Esophagus muscularis mucosa (tissue), 4 donors: ENCODE measurements at places on chromosomes 7 and 10. TPM values are rescaled to one million over a fixed set of nuclear protein-coding genes. Genes with fewer than 3 reads are reported as not detected.

DNA sequence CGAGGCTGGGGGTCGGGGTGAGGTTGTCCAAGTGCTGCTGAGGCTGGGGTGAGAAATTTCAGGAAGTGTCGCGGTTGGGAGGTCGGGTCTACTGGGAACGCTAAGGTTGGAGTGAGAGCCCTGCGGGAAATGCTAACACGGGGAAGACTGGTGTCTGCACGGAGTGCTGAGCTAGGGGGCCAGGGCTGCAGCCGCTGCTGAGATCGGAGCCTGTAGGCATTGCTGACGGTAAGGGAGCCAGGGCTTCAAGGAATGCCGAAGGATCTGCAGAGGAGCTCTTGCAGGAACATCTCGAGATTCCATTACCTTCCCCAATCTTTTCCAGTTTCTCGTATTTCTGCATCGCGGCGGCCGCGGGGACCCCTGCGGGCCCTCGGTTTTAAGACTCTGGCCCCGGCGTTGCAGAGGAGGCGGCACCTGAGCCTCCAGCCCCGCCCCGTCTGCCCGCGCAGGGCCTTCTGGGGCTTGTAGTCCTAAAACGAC, at the start of gene CDK5:
Gene CDK5 (minus strand): TSS at position 392 of the 483 bp plus-strand sequence. CDS start 49 bp downstream, at position 343.
- DNase-seq, result no peak

GRCh38 chr7:96548664-96549063, 161.0 kb downstream of the SEM1 start:
- DNase-seq, result no peak

DNA sequence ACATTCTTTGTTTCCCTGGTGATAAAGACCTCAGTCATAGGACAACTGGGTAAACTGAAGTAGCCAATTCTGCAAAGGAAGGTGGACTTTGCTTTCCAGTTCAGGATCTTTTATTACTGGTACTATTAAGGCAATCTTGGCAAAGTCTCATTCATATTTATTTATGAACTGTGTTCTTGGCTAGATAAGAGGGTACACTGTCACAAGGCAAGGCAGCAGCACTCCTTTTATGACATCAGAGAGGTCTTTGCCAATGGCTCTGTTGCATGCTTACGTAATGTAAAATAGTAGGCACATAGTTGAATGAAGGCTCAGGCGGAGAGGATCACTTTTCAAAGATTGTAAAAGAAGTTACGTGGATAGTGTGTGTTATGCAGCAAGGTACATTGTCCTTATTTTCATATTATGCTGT, 63.7 kb upstream of the PDK4 start:
- DNase-seq, result no peak

DNA sequence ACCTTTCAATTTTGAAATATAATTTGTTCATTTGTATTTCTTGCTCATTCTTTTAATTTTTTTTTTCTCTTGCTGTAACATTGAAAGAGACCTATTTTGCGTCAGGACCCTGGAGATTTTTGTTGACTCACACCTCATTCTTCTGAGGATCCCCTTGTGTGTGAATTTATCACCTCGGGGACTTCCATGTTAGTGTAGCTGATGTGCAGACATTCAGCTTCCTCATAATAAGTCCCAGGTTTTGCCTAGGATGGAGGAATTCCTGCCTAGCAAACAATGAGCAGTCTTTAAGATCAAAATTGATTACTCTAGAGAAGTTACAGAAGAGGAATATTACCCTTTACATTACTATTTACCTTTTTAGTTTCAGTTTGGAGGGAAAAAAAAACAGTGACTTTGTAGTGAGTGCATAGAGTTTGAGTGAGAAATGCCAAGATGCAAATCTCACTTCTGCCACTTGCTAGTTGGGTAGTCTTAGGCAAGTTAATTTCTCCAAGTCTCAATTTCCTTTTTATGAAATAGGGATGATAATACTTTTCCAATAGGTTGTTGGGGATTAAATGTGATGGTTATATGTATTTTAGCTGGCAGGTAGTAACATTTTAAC, 14.3 kb downstream of the TES start:
- no peak for DNase-seq

DNA sequence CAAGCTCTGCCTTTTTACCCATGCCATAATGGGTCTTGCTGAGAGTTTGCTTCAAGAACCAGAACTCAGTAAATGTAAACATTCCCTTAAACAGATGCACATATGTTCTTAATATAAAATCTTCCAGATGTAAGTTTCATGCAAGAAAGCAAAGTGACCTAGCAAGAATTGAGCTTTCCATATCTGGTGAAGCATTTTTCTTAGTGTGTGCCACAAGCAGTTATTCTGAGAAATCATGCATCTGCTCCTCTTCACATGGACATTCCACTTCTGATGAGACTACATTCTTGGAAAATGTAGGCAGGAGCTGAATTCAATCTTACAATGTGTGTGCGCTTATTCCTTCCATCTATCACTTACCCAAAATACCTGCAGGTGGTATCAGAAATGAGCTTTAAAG, 227.8 kb upstream of the LRRTM3 start:
- DNase-seq, result no peak

DNA sequence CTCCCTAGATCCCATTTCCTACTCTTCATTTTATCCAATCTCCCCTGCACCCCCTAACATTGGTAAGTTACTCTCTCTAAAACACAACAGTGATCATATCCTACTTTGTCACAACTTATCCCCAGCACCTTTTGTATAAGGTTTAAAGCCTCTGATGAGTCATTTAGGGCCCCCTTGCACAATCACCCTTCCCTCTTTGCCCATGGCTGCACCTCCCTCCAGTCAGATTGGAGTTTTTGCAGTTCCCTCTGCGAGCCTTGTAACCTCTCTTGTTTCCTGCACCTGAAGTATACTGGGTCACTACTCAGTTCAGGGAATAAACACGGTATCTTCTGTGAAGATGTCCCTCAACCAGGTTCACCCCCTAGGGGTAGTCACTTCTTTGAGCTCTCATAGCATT, 55.9 kb upstream of the ADRB1 start:
- DNase-seq, result no peak

DNA sequence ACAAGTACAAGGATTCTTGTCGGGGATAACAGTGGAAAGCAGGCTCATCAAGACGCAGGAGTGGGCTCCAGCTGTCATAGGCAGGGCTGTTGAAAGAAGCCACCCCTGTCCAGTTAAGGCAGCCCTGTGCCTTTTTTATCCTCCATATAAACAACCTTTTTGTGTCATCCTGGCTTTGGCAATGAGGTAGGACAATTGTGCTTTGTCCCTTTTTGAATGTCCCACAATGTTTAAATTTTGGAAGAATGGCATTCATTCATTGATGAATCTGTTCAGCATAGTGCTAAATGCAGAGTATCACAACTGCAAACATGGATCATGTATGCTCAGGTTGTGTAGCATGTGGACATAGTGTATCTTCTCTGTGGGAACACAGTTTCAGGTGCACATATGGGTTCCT, 66.7 kb downstream of the UBE3C start:
- no peak for DNase-seq

DNA sequence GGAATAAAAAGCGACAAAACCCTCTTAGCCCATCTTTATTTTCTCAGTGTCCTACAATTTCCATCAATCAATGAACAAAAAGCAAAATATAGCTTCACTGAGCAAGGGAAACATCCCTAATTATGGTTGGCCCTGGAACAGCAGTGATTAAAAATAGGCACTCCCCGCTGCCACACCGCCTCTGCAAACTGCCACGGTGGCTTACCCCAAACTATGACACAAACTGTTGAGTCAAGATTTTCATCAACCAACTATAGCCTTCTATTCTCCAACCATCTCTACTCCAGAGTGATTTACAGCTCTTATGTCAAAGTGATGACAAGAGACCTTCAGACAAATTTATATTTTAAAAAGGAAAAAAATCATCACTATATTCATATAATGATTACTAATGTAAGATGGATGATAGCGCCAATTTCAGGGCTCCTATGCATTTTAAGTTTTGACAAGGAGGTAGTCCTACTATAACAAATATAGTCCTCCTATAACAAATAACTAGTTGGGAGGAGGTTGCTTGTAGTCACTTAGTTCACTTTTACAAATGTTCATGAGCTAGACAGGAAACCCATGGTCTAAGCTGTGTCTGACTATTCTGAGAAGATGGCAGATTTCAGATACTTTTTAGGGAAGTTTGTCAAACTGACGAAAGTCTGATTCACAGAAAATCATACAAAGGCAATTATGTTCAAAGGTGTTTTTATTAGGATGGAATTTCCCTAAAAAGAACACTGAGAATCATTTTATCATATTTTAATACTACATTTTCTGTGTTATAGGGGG, 26.3 kb downstream of the DENND11 start:
- no peak for DNase-seq

DNA sequence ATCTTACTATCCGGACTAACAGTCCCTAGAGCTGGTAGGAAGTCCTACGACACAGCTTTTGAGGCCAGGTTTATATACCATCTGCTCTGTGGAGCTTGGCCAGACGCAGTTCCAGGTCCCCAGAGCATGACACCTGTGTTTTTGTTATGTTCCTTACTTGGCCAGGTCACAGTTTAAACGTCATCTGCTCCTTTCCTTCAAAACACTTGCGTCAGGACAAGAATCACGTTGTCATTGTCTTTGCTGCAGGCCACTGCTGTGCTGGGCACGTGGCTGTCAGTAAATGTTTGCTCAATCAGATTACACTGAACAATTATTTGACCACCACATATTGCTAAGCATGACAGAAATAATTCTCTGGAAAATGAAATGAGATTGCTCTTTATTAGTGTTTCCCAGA, 23.9 kb downstream of the SLC18A2 start:
- peak; percentile 64 for DNase-seq

DNA sequence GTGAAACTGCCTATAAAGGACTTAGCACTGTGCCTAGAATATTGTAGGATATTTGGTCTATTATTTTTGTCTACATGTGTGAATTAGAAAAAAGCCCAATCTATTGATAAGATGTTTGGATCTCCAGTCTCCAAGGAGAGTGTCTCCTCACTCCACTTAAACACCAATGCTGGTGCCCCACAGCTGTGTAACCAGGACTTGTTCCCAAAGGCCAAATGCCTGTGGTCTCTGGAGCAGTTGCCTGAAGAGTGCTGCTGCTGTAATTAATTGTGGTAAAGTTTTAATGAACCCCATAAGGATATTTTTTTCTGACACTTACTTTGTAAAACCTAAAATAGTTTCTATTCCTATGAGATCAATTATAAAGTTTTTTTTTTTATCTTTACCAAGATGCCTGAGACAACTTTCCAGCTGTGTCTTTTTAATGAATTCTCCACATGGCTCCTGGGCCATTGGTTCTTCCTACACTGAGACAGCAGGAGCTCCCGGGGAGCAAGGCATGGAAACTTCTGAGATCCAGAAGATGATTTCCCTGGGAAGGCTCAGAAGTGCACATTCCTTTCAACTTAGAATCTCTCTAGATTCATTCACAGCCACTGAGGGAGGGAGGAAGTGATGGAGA, 11.2 kb upstream of the OR2A5 start:
- DNase-seq, result no peak

- peak; percentile 77 for DNase-seq
These were observed 184.3 kb downstream of the ADRA2A start for GRCh38 chr10:111261081-111261615.

- DNase-seq, result no peak
These were observed 7.2 kb downstream of the DBNL start for GRCh38 chr7:44051611-44052220.

- peak; percentile 42 for DNase-seq
These were observed 608.3 kb upstream of the FOXK1 start for GRCh38 chr7:4073750-4074149.

- no peak for DNase-seq
These were observed 56.5 kb downstream of the AFAP1L2 start for GRCh38 chr10:114347791-114348190.

DNA sequence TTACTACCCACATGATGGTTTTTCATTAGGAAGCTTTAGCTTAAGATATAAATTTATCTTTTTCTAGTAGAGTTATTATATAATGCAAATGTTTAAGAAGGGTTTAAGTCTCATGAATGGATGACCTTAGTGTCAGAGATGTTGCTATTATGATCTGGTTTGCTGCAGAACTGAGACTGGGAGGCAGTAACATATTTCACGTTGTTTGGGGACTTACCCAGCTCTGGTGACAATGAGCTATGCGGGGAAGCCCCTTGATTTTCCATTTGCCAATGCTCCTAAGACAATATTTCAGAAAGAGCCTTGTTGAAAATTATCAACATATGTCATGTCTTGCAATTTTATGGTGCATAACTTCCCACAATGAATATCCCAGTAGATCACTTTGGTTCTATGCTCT, 754.6 kb downstream of the REEP3 start:
- DNase-seq, result no peak

DNA sequence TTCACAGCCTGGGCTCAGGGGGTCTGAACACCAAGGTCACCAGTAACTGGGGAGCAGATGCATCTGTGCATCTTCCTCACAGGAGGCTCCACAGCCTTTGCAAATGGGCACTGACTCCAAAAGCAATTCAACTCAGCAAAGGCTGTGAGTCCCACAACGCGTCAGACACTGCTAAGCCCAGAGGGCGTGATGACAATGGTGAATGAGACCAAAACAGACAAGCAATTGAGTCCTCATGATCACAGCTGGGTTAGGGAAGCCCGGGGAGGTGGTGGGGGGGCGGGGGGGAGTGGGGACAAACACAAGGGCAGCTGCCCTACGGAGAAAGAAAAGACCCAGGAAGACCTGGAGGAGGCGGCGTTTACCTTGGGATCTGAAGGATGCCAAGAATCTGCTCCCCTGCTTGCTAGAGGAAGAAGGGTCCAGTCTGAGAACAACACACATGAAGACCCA, 61.6 kb upstream of the RNF32 start:
- DNase-seq, result no peak

DNA sequence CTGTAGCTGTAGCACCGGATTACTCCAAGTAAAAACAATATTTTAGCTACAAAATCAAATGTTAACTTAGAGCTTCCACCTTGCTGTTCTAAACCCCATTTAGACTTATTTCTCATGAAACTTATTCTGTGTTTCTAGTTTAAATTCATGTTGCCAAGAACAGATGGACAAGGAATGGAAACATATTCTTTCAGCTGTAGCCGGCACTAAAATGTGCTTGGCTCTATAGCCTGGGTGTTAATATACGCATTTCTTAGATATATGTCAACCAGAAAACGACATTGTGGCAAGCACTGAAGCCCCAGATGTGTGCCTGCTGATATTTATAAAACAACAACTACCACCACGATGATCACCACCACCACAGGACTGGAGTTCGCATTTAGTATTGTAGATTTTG, 190.3 kb upstream of the ETV1 start:
- no peak for DNase-seq

- DNase-seq, result no peak
These were observed 474.3 kb downstream of the SEMA3D start for GRCh38 chr7:84712374-84713121.

- no peak for DNase-seq
These were observed 36.6 kb downstream of the MICALL2 start for GRCh38 chr7:1422512-1423263.

- no peak for DNase-seq
These were observed 50.0 kb downstream of the CALD1 start for GRCh38 chr7:134829380-134829986.

PLEKHS1 gene
- total RNA-seq, result not detected

HHEX gene
- 8.3 TPM for total RNA-seq

LAMB1 gene
- 236 TPM for total RNA-seq

CPA1 gene
- not detected for total RNA-seq

PLCE1 gene
- total RNA-seq, result 17.9 TPM

WNT16 gene
- 0.23 TPM for total RNA-seq

ZFAND2A gene
- total RNA-seq, result 24.3 TPM

TFR2 gene
- total RNA-seq, result not detected

PON1 gene
- total RNA-seq, result not detected

MYH16 gene
- total RNA-seq, result not detected

ERVW-1 gene
- total RNA-seq, result not detected
